ENCODE measurements at places on chromosomes 3 and 15.
A peak's percentile ranks its signal among the peaks of the same experiment; 100 is the strongest.

DNA sequence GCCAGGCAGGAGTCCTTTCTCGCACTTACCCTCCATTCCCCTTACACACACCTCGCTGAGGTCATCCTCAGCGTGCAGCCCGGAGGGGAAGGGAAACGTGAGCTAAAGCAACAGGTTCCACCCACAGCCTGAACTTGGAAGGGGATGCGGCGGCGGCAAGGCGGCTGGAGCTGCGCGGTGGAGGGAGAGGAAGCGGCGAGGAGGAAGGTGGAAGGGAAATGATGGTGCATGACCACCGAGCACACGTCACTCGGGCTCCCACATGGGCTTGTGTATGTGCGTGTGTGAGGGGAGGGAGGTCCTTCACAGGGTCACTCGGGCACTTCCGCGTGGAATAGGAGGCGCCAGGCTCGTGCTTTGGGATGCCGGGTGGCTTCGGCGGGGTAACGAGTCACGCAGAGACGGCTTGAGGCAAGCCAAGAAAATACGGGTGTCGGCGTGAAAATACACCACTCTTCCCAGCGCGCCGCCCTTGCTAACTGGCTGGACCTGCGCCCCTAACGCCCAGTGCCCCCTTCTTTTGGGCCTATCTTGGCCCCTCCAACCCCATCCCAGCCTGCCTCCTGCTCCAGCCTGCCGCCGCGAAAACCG lies 225.5 kb upstream of the IL12A start:
- no peak for DNase-seq

DNA sequence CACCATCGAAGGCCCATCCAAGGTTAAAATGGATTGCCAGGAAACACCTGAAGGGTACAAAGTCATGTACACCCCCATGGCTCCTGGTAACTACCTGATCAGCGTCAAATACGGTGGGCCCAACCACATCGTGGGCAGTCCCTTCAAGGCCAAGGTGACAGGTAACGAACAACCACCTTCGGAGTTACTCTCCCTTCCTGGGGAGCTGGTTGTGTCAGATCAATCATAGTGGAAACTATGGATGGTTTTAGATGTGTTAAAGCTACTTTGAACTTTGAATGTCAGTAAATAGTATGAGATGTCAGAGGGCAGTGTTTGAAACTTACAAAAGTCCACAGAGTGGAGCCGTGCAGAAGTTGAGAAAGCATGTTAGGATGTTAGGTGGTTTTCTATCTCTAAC lies 42.3 kb downstream of the DNASE1L3 start:
- no peak for DNase-seq

- DNase-seq: no peak
These were observed 213.0 kb downstream of the SSR3 start for GRCh38 chr3:156341831-156342416.

- peak; percentile 63 for DNase-seq
These were observed 491.9 kb downstream of the NTRK3 start for GRCh38 chr15:87764461-87765240.

DNA sequence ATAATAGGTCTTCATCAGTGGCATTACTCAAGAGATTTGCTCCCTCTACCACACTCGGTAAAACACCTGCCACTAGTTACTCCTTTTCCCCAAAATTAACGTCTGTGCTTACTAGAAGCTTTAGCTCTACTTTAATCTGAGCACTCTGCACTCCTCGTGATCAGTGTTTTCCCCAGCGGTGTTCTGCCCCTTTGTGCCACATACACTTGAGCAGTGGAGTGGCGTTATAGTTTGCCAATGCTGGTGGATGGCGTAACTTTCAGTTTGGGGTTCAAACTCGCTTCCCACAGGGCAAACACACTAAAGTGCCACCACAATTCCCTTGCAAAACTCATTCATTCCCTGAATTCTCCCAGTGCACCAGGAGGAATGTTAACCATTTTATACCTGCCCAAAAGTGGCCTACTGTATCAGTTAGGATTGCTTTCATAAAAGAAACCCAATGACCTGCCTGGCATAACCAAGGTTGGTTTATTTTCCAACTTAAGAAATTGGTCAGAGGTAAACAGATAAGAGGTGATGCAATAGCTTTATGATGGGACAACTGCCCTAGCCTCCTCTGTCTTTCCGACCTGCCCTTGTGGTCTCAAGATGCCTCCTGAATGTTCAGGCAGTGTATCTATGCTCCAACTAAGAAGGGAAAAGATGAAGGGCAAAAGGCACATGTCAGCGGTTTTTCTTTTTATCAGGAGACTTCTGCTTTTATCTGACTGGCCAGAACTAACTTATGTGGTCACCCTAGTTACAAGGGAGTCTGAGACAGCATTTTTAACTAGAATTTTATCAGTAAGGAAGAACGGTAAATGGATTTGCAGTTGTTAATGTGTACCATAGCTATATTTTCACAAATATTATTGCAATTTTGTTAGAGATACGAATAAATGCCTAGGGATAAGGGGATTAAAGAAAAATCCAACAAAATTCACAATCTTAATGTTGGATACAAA lies 83.9 kb downstream of the FSIP1 start:
- no peak for DNase-seq

DNA sequence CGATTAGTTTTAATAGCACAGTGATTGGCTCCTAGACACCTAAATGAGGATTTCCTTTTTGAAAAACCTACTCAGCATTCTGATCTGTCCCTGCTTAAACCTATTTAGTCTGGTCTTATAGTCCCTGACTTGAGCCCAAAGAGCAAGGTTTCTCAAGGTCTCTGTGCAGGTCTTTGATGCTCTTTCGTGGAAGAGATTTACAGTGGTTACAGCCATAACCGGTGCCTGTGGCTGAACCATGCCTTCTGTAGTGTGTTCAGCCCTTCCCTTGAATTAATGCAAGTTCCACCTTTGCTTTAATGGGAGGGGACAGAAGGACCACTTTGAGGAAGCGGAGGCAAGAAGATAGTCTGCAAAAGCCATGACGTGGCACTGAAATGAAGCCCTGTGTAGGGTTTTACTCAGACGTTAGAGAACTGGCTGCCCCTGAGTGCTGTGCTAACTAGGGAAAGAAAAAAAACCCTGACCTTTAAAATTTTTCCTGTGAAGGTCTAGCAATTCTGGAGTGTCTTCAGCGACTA lies 43.0 kb downstream of the ZBTB38 start:
- no peak for DNase-seq

- DNase-seq: no peak
These were observed 642.3 kb downstream of the PLOD2 start for GRCh38 chr3:145518639-145519038.

DNA sequence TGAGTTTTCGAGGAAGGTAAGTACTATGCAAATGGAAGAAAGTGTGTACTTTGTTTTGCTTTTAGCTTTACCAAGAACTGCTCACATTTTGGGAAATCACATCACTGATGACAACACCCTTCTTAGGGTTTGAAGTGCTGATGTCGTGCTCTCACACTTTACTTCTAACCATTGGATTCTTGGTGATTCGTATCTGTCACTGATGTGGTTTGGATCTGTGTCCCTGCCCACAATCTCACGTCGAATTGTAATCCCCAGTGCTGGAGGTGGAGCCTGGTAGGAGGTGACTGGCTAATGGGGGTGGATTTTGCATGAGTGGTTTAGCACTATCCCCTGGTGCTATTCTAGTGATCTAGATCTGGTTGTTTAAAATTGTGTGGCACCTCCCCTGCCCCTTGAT lies 75.4 kb upstream of the RGMA start:
- no peak for DNase-seq

GRCh38 chr3:168472783-168473182 lies 377.1 kb upstream of the GOLIM4 start:
- no peak for DNase-seq

- DNase-seq: no peak
These were observed 66.4 kb downstream of the XXYLT1 start for GRCh38 chr3:195204360-195205163.

- no peak for DNase-seq
These were observed 13.3 kb upstream of the SRPRB start for GRCh38 chr3:133792171-133792763.

DNA sequence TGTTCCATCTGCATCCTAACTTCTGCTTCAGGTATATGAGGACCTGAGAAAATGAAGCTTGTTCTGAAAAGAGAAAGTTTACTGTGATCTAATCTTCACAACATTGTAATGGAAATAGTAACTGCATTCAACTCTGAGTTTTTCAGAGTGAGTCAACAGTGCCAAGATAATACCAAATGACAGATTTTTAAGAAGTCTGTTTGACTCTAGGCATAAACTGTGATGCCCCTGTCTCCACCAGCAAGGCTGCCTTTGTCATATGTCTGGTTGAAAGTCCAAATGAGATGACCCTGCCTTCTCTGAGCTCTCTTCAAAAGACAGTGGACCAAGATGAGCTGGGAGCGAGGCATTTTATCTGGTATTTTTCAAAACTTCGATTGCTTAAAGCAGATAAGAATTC lies 44.8 kb upstream of the B3GNT5 start:
- no peak for DNase-seq

- no peak for DNase-seq
These were observed 505 bp upstream of the WNT5A start for GRCh38 chr3:55487381-55488241.

DNA sequence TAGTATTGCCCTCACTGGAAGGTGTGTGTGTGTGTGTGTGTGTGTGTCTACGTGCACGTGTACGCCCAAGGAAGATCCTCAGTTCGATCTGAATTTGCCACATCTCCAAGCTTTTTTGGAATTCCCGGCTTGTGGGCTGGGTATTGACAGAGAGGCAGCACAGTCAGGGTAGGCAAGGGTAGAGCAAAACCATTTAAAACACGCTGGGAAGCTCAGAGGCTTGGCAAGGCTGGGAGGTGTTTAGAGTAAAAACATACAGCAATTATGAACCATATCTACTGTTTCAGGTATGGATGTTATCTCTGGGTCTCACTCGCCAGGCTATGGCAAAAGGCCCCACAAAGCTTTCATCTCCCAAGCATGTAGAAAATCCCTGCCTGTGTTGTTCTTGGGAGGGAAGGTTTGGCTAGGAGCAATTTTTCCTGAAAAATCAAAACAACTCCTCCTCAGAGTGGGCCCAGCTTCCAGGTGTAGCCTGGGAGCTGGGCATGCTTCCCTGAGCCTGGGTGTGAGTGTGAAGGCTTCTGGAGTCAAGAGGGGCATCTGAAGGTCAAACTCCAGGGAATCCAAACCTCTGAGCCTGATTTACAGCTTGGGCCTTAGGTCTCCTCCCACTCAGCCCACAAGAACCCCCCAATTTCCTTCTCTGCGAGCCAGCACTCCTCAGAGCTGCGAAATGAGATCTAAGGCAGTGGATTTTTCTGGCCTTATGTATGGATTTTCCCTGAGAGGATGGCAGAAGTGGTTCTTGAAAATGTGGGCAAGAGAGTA lies 244.8 kb upstream of the TPRG1 start:
- DNase-seq: no peak
